Activated CD4-positive, CD25-positive, alpha-beta regulatory T cell treated with anti-CD3 and anti-CD28 coated beads, Interleukin-2, amount 50 U/mL, for 16 hours (primary cell): ENCODE measurements at places on chromosomes 4 and X.
A peak's percentile ranks its signal among the peaks of the same experiment; 100 is the strongest.

DNA sequence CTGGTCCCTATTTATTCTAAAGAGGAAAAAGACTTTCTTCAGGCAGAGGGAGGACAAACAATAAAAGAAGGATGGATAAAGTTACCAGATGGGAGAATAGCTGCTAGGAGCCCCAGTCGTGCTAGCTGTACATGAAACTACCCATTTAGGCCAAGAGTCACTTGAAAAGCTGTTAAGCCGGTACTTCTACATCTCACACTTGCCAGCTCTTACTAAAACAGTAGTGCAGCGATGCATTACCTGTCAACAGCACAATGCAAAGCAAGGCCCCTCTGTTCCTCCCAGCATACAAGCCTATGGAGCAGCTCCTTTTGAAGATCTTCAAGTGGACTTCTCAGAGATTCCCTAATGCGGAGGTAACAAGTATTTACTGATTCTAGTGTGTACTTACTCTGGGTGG, 1138.8 kb downstream of the ARAP2 start:
- DNase-seq: no peak

GRCh38 chrX:54992911-54993622, 921 bp downstream of the PFKFB1 start:
- DNase-seq: no peak

GRCh38 chr4:82984459-82984858, 26.2 kb downstream of the LIN54 start:
- no peak for DNase-seq

DNA sequence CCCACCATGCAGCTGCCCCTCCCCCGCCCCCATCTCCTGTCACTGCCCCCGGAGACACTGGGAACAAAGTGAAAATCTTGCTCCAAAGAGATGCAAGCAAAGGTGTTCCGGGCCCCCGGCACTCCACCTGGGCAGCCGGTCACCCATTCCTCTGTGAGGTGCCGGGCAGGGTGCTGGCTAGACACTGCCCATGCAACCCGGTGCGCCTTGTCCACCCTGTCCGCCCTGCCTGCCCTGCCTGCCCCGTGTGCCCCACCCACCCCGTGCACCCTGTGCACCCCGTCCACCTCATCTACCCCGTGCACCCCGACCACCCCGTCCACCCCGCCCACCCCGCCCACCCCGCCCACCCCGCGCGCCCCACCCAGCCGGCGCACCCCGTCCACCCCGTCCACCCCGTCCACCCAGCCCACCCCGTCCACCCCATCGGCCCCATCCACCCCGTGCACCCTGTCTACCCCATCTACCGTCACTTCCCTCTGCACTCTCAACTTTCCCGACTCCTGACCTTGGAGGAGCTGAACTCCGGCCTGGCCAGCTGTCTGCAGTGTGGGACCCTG, 31.9 kb upstream of the FGFR3 start:
- DNase-seq: no peak

DNA sequence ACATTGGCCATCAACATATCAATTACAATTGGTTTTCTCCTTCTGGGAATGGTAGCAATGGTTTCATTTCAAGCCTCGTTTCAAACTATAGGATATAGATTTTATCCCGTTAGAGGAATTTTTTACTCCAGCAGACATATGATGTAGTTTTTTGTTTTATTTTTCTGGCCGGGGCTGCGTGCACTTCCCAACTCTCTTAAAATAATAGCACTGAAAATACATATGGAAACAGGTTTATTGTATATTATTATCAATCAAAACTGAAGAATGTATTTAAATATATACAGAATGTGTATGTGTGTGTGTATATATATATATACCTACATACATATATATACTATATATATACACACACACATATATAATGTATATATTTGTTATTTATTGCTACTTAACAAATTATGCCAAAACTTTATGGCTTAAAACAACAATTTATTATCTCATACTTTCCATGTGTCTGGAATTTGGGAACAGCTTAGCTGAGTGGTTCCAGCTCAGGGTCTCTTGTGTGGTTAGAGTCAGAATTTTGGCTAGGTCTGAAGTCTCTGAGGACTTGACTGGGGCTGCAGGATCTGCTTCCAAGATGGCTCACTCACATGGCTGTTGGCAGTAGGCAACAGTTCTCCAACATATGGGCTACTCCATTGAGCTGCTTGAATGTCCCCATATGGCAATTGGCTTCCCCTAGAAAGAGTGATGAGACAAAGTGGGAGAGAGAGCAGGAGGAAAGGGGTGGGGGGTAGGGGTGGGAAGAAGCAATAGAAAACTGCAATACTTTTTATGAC, 314.1 kb downstream of the PPP1R2C start:
- DNase-seq: no peak

- no peak for DNase-seq
These were observed 25.2 kb downstream of the PPP1R2C start for GRCh38 chrX:42752730-42753129.

GRCh38 chr4:184598753-184599491, 50.3 kb downstream of the CASP3 start:
- no peak for DNase-seq

- peak; percentile 0 for DNase-seq
These were observed 37.4 kb downstream of the LHFPL1 start for GRCh38 chrX:112642349-112642748.

DNA sequence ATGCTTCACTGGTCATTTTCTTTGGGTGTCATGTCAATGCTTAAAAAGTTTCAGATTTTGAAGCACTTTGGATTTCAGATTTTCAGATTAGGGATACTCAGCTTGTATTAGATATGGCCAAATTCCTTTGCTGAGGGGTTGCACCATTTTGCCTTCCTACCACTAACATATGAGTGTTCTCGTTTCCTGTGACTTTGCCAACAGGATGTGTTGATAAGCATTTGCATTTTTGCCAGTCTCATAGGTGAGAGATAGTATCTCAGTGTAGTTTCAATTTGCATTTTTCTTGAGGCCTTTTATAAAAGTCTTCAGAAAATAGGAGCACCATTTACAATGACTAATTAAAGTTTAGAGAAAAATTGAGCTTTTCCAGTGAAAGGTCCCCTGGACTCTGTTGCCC, 71.6 kb upstream of the CLCN4 start:
- no peak for DNase-seq

DNA sequence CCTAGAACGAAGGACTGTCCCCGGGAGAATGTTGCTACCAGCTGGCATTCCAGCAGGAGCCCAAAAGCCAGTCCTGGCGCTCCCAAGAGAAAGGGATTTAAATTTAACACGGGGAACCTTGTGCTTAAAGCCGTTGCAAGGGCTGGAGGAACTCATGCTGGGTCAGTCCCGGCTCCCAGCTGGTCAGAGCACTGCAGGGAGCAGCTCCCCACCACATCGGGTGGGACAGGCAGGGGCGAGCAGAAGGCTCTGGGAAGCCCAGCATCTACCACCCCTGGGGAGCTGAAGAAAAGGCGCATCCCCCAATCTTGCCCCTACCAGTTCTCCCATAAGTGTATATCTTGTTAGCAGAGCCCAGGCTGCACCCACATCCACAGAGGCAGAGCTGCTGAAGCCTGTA, 15.7 kb downstream of the CFAP99 start:
- no peak for DNase-seq

DNA sequence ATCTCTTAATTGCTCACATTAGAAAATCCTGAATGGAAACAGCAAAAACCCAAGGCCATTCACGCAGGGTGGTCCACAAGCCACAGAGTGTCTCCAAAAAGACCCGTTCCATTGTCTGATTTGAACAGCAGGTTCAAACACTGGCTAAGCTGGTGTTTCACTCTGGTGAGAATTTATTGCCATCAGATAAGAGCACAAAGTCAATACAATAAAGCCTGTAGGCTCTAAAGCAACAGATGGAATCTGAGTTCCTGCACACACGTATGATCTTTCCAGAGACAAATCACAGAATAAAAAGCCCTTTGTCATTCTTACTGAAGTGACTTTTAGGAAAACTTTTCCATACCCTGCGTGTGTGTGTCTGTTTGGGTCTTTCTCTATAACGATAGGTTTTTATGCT, 5.1 kb upstream of the SFRP2 start:
- DNase-seq: no peak

DNA sequence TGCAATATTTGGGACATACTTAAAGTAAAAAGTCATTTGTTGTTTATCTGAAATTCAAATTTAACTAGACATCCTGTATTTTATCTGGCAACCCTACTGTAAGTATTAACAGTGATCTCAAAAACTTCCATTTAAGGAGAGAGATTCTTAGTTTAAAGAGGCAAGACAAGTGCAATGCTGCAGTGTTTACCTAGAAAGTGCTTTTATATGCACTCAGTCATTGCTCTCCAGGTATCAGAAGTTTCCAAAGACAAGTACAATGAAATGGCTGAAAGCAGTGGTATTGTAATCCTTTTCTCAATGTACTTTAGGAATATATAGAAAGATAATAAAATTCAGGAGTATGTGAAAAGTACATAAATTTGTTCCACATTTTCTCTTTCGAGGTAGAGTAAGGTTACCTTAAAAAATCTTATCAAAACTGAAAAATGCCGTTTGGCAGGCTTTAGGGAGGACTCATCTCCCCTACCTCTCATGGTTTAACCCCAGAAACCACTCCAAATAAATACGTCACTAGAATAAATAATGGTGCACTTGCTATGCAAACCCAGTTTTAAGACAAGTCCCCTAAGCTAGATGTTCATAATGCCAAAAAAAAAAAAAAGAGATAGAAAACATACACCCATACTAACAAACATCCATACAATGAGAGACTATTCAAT, 45.7 kb downstream of the ELF2 start:
- DNase-seq: no peak

- no peak for DNase-seq
These were observed 16.3 kb downstream of the SLC6A8 start for GRCh38 chrX:153704021-153704526.

DNA sequence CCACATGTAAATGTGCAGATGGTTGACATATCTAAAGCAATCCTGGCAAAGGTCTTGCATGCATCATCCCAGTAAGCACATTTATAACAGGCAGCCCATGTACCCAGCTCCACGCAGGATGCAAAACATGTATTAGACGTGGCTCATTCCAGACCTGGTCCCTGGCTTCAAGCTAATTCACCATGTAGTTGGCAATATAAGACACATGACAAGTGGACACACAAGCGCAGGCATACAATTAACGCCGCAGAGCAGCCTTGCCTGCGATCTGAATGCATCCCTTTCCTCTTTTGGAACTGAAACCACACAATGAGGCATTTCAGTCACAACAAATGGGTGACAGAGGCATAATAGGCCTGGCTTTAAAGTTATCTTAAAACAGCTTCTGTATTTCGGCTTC, 114.5 kb upstream of the TRIM2 start:
- DNase-seq: no peak

DNA sequence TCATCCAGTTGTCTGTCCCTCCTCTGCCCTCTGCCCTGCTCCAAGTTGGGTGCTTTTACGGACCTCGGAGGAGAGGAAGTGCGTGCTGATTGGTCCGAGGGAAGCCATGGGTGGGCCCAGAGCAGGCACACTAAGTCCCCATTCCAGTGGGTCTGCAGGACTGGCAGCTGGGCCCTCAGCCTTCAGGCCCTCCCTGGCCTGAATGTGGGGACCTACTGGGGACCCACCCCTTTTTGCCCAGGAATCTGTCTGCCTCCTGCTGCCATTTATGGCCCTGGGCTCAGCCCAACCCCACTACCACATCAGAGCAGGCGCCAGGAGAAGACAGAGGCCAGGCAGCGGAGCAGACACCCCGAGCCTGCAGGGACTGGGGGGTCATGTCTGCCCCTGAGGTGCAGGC, 169.6 kb downstream of the TEX13A start:
- no peak for DNase-seq

- no peak for DNase-seq
These were observed at the start of gene BMP3 for GRCh38 chr4:81030061-81030980. TSS of gene BMP3 (plus strand) at chr4:81030708. CDS start at chr4:81031285, 577 bp downstream.

GRCh38 chrX:24396236-24396930, 35.9 kb downstream of the SUPT20HL1 start:
- no peak for DNase-seq

DNA sequence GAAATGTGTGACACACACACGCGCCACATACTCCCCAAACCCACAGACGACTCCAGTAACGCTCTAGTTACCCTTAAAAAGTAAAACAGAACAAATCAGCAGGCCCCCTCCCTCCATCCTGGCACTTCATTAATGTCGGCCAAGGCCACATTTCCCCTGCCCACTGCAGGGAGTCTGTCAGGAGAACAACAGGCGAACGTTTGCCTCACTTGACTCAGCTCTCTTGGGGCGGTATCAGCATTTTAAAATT, 671 bp upstream of the FHIP1A start:
- no peak for DNase-seq

DNA sequence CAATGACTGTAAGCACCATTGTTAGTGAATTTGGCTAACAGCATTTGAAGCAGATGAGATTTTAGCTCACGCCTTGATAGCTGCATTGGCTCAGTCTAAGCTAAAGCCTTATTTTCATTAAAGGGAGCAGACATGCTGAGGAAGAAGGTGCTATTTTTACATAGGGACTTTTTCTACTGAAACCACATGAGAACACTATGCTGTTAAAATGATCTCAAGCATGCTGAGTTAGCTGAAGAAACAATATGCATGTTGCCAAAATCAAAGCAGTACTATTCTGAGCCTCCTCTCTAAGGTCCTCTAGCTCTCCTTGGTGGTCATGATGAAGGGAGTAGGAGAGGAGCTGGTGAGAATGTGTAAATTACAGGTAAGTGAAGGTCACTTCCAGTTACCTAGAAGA, 134.4 kb upstream of the JADE1 start:
- no peak for DNase-seq

DNA sequence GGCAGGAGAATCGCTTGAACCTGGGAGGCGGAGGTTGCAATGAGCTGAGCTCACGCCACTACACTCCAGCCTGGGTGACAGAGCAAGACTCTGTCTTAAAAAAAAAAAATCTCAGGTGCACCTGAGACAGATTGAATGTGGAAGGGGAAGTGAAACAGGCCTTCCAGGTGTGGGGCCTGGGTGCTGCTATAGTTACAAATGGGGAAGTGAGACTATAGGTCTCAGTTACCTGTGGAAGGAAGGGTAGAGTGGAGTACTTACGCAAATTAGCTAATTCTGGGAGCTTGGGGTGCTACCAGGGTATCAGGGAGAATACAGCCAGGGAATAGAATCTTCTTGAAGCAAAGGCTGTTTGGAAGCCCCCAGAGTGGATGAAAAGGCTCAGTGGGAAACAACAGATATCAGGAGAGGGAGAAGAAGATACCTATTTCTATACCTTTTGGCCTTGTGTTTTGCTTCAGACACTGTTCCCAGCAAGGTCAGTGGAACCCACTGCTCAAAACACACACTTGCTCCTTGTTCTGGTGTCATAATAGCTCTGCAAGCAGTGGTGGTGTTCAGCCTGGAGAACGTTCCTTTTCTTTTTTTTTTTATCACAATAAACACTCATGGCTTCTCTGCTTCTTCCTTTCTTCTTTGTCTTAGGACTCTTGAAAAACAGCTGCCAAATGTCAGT, 7.0 kb downstream of the CD38 start:
- DNase-seq: no peak

DNA sequence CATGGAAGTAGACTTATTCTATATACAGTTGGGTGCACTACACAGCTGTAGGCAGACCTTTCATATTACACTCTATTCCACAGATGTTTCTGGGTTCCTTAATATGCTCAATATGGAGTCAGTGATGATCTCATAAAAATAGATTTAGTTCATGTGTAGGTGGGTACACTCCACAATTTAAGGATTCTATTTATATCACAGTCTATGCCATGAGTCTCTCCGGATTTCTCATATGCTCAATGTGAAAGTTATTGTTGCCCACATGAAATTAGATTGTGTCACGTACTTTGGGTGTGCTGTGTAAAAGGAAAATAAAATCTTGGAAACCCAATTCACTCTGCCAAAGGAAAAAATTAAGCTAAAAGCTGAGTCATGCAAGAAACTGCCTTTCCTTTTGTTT, 32.5 kb upstream of the TASL start:
- DNase-seq: no peak
